NCI-H1105 treated with DMSO at 0.1 percent for 48 hours (cell line): ENCODE measurements at places on chromosomes 6 and 20.

- no peak for DNase-seq
These were observed 31.4 kb downstream of the SENP6 start for GRCh38 chr6:75633045-75633444.

DNA sequence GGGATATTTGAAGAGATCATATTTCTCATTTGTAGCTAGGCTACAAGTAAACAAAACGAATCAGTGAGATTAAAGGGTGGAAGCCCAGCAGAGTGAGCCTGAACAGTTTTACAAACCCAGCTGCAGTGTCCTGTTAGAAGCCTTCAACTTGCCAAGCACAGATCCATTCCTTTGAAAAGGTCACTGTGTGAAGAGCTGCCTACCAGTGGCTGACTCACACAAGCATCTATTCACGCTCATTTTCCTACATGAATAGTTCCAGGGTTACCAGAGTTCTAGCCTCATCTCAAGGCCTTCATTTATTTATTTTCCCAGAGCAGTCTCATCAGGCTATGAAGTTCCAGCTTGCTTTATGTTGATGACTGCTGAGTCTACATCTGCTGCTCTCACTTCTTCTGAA, 25.7 kb upstream of the MLIP start:
- DNase-seq: no peak

DNA sequence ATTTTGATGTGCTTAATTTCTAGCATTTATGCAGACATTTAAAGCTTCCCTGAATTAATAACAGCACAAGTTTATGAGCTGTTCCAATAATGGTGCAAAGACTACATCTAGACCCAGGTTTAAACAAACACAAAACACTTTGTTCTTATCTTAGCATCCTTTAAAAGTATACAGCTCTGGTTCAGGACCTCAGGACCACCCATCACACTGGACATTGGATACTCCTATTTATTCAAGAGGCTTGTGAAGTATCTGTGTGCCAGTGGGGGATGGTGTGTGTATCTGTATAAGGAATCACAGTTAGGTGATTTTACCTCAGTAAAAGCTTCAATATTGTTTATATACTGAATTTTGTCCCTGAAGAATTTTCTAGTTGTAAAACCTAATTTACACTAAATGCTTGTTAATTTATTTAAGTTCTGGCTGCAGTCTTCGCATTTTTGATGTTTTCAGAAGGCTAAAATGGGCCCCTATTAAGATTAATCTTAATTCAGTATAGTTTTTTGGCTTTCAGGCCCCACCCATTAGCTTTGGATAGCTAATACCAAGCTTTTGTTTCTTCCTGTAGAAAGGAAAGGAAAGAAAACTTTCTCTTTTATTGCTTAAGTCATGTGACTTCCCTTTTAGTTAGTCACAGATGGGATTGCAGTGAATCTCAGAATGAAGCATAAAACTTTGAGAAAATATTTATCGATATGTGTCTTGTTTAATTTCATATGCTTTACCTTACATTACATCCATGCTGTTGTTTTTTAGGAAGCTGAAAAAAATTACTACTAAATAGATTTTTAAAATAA, 13.1 kb downstream of the LIN28B start:
- DNase-seq: no peak

DNA sequence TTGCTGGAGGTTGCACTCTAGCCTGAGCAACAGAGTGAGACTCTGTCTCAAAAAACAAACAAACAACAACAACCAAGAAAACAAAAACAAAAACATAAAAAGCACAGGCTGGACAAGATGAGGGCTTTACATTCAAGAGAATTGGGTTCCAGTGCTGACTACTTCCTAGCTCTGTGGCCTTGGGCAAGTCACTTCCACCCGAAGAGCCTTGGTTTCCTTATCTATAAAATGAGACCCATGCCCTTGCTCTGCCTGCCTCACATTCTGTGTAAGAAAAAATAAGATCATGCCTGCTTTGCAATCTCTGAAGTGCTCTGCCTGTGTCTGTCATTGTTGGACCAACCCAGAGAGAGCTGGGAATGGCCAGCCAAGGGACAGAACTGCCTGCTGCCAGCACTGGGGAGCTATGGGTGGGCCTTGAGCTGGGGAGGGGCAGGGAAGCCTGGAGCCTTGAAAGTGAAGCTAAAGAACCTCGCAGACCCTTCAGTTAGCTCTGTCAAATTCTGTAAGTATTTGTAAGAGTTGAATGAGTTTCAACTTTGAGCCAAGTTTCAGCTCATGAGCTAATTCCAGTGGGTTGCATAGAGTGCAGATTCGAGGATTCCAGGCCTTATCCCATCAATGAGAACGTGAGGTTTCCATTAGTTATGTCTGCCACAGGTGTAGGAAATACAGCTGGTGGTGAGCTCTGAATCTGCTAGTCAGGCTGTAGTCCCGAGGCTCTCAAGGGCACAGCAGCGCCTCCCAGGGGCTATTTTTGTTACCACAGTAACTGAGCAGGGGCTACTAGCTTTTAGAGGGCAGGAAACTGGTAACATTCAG, 93.2 kb downstream of the DLGAP4 start:
- DNase-seq: peak; percentile 34

- no peak for DNase-seq
These were observed 36.9 kb upstream of the TRAF3IP2 start for GRCh38 chr6:111642463-111643158.

- no peak for DNase-seq
These were observed 114.3 kb upstream of the MAFB start for GRCh38 chr20:40803381-40803780.

DNA sequence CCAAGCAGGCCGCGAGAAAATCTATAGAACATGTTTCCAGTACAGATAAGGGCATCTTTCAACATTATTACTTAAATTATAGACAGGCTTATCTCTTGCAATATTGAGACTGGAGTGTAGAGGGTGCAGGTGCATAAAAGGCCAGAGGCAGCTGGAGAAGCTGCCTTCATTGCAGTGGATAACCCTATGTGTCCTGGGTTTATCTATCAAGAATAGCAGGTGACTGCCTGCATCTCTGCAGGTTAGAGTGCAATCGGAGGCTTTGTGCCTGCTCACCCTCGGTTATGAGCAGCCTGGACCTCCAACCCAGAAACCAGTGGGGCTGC, 28.7 kb upstream of the ECI2 start:
- no peak for DNase-seq

GRCh38 chr6:126302191-126302590, 37.7 kb upstream of the CENPW start:
- DNase-seq: no peak

- DNase-seq: no peak
These were observed 375.7 kb upstream of the MARCKS start for GRCh38 chr6:113481458-113481857.

DNA sequence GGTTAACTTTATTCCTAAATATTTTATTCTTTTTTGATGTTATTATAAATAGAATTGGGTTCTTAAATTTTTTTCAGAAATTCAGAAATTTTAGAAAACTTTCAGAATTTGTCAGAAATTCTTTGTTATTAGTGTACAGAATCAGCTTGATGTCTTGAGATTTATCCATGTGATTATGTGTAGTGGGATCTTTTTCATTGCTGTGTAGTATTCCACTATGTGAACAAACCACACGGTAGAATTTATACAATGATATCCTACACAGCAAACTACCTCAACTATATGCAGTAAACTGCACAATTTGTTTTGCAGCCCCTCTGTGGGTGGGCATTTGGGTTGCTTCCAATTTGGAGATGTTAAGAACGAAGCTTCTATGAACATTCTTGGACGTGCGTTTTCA, 43.9 kb downstream of the PACSIN1 start:
- DNase-seq: no peak

GRCh38 chr20:40902661-40903060, 126.0 kb upstream of the TOP1 start:
- no peak for DNase-seq

DNA sequence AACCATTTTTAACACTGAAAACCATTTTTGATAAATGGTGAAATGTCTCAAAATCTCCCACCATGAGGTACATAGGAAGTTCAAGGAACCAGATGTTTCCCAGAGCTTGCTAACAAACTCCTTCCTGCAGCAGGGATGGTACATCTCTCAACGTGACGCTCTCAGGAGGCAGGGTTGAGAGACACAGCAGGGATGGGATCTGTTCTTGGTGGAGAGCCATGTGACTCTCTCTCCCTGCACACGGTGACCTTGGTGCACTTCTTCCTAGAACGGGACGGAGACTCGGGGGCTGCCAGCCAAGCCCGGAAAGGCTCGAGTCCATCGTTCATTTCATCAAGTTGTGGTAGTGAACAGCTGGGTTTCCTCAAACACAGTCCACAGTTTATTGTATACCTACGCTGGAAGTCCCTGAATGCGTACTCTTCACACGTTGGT, 94.2 kb downstream of the FAM50B start:
- no peak for DNase-seq

- DNase-seq: no peak
These were observed 16.8 kb upstream of the SNRPB2 start for GRCh38 chr20:16713066-16713465.

GRCh38 chr20:13034115-13034514, 25.3 kb downstream of the SPTLC3 start:
- no peak for DNase-seq

GRCh38 chr6:106387875-106388274, 27.4 kb downstream of the CRYBG1 start:
- no peak for DNase-seq

DNA sequence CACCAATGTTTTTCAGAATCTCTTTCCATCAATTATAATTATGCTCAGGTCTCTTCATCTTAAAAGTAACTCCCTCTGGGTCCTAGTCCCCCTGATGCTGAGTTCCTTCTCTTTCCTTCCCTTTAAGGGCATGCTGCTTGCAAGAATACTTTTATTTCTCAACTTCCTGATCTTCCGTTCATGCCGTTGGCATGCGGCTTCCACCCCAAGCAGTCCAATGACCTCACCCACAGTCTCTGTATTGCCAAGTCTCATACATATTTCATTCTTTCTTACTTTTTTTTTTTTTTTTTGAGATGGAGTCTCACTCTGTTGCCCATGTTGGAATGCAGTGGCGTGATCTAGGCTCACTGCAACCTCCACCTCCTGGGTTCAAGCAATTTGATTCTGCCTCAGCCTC, 83.5 kb downstream of the NDUFAF5 start:
- no peak for DNase-seq

DNA sequence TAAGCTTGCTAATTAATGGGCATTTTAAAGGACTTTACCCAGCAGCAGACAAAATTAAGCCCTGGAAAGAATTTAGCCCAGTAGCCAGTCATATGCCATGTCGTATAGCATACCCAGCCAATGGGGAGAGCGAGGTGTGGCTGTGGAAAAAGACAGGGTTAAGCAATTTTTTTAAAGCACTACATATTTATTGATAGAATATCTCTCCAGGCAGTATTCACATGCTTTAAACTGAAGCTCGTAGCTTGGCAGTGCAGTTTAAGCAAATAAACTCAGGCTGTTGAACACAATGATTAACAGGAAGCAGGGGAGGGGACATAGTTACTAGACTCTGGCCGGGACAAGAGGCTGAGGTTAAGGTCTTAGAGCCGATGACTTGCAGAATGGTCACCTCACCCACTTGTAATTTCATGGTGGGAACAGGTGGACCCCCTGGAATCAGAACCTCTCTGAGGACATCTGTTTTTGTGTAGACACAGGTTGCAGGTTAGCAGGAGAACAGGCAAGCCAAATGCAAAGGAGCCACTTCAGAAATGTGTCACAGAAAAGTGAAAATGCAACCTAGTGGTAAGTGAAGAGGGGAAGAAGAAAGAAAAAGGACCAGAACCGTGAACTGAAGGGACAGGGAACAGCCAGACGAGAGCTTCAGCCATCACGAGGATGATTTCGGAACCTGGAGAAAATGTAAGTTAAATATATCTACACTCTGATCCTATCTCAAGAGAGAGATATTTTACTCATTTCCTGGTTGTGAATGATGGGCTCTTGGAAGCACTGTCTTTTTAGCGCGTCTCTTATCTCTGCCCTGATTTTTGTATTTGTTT, 7.2 kb downstream of the GCNT2 start:
- no peak for DNase-seq
